ENCODE measurements at places on chromosomes 6 and 20.
A peak's percentile ranks its signal among the peaks of the same experiment; 100 is the strongest.

GRCh38 chr6:53581173-53581773, 36.4 kb upstream of the GCLC start:
- DNase-seq = peak; percentile 38

DNA sequence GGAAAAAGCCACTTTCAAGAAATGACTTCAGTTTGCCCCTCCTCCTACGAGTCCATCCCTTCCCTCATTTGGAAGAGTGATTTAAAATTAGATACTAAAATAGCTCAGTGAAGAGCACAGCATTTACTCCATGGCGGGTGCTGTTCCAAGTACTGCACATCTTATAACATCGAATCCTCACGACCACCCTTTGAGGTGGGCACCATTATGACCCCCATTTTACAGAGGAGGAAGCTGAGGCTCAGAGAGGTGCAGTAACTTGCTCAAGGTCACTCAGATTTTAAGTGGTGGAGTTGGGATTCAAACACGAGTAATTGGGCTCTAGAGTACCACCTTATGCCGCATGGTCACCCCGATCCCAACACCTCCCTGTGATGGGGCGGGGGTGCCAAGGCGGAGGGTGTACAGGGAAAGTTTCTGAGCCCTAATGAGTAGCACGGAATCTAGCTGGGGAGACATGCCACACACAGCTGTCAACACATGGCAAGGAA, 25.5 kb downstream of the TTBK1 start:
- DNase-seq = no peak

- no peak for DNase-seq
These were observed 78.2 kb upstream of the ASCC3 start for GRCh38 chr6:100959280-100959679.

DNA sequence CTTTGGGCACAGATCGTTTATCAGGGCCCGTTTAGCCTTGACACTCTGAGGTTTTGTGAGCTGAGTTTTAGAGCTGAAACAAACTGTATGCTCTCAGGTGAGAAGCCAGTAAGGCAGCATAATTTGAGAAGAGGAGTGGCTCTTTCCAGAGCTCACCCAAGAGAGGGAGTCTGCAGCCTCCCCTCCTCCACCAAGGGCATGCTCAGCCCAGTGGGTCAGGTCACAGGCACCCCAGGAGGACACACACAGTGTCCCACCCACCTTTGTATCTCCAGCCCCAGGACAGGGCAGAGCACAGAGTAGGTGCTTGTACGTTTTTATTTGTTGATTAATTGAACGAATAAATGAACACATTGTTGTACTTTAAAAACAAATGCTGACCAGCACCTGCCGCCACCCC, 3.4 kb downstream of the TSPO2 start:
- DNase-seq = no peak

DNA sequence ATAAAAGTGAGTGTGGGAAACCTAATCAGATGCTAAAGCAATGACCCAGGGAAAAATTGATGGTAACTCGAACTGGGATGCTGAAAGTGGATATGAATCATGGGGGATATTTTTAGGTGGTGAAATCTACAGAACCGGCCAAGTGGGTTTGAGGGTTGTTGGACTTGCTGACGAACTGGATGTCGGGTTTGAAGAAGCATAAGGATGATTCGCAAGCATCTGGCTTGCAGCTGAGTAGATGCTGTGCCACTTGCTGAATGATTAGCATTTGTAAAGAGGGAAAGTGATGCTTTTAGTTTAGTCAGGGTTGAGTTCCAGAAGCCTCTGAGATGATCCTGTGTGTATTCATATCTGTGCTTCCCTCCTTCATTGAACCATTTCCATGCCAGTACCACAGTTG, 54.9 kb downstream of the UBR2 start:
- no peak for DNase-seq

DNA sequence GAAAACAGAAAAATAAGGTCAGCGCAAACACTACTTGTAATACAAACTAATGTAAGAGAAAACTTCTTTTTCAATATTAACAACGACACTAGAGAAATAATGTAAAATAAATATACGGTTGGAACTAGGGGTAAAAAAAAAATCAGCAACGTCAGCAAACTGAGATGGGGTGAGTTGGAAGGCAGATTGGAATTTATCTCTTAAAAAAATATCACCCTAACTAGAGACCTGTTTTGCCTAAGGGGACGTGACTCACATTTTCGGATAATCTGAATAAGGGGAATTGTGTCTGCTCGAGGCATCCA, 705 bp upstream of the UTRN start:
- no peak for DNase-seq

DNA sequence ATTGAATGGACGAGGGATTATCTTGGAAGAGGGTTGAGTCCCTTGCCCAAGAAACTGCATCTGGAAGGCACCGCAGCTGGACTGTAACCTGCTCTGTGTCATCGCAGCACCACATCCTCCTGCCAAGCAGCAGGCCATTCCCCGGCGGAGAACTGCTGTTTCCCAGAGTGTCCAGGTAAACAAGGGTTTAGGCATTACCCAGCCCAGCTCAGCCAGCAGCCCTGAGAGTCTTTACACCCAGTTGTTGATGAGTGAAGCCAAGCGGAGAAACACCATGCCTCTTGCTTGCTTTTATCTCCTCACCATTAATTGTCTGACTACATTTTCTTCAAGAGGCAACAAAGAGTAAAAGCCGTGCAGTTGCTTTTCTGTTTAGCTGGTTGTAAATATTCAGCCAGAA, 104.1 kb downstream of the CDH4 start:
- peak; percentile 66 for DNase-seq

- DNase-seq = no peak
These were observed 184.4 kb downstream of the GJA10 start for GRCh38 chr6:90078513-90079289.

DNA sequence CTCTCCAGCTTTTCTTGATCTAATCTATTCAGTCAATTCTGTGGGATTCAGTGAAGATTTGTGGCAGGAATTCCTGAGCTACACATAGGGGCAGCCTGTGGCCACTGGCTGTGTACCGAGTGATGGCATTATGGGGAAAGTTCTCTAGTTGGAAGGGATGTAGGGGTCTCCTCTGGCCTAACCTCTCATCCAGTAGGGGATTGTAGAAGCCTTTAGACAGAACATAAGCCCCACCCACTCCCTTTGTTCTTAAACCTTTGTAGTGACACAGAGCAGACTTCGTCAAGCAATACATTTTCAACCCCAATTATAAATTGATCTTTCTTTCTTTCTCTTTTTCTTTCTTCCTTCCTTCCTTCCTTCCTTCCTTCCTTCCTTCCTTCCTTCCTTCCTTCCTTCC, 188.9 kb downstream of the QKI start:
- no peak for DNase-seq

DNA sequence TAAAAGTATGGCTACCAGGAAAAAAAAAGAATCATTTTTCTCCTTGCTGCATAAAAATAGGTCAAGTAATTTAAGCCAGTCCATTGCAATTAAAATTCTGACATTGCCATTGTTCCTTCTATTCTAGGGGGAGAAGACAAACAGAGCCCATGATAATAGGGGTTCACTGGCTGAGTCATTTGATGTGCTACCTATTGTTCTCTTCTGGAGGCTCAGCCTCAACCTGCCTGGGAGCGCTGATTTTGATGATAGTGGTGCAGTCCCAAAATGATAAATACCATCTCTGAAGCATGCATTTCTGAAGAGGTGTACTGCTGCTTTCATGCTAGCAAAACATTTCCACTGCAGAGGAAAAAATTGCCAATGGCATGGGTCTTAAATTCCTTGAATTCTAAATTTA, 5.8 kb downstream of the CITED2 start:
- DNase-seq = peak; percentile 72

GRCh38 chr6:130514712-130515111, 148.9 kb downstream of the TMEM200A start:
- DNase-seq = no peak

- no peak for DNase-seq
These were observed 7.9 kb downstream of the TAAR1 start for GRCh38 chr6:132651062-132651461.

GRCh38 chr6:116034327-116034726, 26.4 kb downstream of the FRK start:
- DNase-seq = no peak

- DNase-seq = peak; percentile 19
These were observed 85.1 kb upstream of the CNKSR3 start for GRCh38 chr6:154595538-154595937.

DNA sequence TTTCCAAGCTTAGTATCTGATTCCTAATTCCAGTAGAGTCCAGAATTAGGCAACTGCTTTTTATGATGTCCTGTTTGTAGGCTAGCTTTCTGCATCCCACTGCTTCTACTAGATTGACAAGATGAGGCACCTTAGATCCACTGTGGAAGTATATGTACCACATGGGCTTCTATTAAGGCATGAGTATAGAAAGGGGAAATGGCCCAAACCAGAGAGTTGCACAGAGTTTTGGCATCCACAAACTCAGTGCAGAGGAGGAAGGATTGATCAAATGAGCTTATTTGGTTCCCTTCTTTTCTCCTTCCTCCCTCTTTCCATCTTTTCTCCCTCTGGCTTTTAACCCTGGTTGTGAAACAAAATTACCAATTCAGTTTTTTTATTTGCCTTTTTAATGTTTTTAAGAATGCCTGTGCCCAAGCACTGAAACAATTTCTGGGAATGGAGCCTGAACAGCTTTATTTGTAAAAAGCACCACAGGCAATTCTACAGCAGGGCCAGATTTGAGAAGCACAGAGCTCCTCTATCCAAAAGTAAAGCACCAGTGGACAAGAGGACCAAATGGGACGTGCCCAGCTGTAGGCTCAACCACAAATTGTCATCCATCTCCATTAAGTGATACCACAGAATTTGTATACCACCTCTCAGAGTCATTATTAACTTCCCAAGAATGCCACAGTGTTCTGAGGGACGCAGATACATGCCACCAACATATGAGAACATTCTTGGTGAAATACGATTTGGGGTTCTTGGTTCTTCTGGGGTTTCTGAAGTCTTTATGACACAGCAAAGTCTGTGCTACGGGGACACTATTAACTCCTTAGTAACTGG, 969.1 kb downstream of the KIF16B start:
- DNase-seq = no peak

- no peak for DNase-seq
These were observed 57.6 kb downstream of the TCP11 start for GRCh38 chr6:35083507-35083906.

DNA sequence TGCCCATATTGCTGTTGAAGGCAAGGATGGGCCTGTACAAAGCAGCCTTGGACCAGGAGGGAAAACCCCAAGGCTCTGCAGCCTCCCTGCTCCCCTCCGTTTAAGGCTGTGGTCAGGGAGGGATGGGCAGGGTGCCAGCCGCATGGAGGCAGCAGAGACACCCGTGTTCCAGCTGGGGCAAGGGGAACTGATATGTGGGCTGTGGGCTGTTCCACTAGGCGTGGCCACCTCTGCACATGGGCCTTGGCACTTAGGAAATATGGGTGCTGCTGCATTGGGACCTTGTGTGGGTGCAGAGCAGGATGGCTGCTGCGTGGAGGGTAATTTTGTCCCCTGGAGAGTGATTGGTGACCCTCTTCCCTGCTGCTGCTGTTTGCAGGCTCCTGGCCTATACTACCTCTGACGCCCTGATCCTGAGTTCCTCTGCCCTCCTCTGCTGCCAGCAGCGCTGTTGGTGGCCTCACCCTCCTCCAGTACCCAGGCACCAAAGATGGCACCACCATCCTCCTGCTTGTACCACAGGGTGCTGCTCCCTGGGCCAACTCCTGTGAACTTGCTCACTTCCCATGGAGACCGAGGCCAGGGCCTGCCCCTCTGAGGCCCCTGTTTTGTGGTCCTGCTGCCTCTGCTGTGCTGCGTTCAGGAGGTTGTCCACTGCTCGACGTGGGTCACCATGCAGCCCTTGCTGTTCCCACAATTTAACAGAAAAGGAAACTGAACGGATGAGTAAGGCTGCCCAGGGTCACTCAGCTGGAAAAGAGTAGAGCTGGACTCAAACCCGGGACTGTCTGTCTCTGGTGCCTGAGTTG, 35.3 kb downstream of the PANK2 start:
- DNase-seq = no peak

DNA sequence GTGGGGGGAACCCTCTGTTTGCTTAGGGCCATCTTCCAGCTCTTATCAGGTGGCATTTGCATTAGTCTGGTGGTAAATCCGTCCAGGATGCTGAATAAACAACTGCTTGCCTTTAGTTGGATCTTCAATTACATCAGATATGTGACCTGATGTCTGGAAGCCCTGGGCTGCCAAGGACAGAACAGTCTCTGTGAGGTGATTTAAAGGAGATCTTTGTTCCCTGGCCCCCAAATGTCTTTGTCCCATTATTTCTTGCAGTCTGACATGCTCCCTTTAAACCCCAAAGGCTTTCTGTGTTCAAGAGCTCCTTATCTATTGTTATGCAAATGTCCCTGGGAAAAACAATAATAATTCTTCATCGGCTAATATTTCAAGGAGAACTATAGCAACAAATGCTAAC, 84.6 kb upstream of the SPTLC3 start:
- no peak for DNase-seq

DNA sequence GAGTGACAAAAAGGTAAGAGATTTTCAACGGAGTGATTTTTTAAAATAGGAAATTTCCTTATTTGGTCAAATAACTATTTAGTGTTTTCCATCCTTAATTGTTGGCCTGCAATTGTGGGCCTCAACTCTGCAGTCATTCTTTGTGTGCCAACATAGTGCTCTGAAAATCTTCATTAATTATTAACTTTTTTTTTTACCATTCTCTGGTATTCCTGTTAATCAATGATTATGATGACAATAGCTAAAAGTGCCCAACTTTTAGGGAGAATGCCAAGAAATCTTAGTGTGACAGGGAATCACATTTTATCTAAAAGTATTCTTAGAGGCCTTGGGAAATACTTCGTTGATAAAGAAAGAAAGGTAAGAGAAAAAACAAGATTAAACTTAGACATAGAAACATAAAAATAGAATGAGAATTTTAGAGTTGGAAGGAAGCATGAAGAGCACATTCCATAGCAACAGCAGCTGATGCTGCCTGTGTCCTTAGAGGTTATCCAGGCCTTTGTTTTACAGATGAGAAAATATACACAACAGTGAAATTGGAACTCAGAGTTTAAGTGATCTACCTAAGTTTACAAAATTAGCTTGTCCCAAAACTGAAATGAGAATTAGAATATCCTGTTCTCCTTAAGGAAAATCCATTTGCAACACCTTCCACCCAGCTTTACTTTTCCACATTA, 1.2 kb downstream of the GPRC6A start:
- DNase-seq = no peak

Data from eye (tissue), 1 donor.